ENCODE measurements at places on chromosomes 3 and 15.

DNA sequence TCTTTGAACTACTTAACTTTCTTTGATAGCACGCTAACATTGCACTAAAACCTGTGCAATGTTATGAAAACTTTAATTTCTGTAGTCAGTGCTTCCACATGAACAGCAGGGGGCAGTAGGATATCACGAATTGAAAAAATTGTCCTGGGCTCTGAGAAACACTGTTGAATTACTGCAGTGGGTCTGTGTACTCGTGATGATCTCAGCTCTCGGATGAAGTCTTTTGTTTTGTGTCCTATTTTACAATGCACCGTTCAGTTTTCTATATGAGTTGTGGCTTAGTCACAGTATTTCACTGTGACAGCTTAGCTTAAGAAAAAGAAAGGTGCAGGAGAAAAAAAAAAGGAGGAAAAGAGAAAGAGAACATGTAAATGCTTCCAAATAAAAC, 141.3 kb upstream of the CCDC54 start:
- DNase-seq = no peak

- no peak for DNase-seq
These were observed 93.7 kb upstream of the IMPG2 start for GRCh38 chr3:101414121-101414520.

- DNase-seq = no peak
These were observed 15.1 kb downstream of the USP4 start for GRCh38 chr3:49324768-49325167.

DNA sequence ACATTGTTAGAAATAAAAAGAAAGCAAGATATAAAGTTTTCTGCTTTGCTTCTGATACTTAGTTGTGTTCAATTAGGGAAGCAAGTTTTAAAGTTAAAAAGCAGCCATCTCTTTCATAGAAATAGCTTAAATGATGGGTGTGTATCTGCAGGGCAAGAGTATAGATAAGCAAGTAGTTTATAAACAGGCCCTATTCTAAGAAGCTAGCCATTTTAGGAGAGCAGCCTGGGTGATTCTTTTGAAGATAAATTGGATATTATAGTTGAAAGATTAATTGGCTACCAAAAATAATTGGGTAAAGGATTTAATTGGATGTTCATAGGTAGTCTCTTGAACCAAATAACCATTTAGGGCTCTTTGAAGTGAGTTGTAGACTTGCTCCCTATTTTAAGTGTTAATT, 5.6 kb downstream of the EIF3J start:
- no peak for DNase-seq

DNA sequence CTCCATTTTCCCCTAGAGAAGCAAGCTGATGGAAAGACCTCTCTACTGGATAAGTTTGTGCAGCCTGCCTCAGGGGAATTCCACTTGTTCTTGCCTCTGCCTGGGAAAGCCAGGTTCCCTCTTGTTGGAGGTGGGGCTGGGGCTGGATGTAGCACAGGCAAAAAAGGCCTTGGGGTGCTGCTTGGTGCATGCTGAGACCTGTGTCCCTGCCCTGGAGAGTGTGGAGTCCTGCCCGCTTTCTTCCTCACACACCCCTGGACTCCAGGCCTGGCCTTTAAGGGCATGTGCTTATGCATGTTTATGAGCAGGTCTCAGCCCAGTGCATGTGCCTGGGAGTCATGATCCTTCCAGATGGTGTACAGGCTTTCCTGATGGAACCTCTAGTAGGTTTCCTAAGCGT, 23.5 kb upstream of the JMJD7 start:
- DNase-seq = no peak

DNA sequence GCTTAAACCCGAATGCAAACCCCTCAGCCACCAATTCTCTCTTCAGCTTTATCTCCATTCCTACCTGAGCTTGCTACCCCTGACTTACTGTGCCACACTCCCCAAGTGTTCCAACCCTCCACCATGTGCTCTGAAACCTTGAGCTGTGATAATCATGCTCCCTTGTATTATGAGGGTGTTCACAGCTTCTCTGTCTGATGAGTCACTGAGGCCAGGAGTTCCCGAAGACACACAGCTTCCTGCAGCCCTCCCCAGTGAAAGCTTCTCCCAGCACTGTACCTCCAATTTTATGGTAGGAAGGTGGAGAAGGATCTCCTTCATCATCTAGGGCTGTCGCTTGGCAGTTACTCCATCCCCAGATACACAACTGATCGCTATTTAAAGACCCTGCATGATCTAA, 24.9 kb downstream of the STAC start:
- DNase-seq = no peak

DNA sequence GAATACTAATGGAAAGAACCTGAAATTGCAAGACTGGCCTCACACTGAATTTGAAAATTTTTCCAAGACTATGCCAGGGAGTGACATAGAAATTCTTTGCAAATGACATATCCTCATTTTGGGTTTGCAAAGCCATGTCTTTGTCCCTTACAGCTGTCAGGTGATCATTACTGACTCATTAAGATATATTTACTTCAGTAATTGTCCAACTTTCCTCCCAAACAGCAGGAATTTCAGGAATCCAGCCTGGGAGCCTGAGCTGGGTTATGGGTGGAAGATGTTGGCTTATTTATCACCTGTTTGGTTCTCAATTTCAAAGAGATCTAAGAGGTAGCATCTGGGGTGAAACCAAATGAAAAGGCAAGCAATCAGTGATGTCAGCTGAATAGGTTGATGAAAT, 111.6 kb upstream of the ACP3 start:
- no peak for DNase-seq

GRCh38 chr15:31031471-31032067, 40.1 kb upstream of the MTMR10 start:
- no peak for DNase-seq

DNA sequence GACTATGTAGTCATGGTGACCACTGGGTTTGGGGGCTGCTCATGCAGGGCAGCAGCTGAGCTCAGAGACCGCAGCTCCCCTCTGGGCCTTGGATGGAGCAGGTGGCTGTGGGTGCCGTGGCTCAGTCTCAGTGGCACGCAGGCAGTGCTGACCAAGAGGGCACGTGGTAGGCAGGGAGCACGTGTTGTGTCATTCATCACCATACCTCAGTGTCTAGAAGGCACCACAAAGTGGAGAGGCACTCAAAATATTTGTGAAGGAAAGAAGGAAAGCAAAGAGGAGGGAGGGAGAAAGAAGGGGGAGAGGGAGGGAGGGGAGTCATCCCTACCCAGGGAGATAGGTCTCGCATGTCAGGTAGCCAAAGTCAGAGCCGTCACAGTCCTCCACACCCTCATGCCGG, 26.1 kb downstream of the EAF1 start:
- DNase-seq = no peak

- peak; percentile 57 for DNase-seq
These were observed 519 bp downstream of the LYSMD2 start for GRCh38 chr15:51736751-51737521.

DNA sequence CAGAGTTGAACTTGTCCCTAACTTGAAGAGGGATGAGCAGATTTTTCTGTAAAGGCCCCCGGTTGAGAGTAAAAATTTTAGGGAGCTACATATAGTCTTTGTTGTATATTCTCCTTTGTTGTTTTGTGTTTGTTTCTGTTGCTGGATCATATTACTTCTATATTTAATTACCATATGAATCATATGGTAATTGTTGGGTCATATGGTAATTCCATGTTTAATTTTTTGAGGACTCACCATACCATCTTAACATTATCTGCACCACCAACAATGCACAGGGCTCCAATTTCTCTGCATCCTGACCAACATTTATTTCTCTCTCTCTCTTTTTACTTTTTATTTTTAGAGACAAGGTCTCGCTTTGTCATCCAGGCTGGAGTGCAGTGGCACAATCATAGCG, 7.4 kb upstream of the ZFYVE19 start:
- no peak for DNase-seq

GRCh38 chr3:55065331-55065730, 137.5 kb upstream of the LRTM1 start:
- DNase-seq = no peak

DNA sequence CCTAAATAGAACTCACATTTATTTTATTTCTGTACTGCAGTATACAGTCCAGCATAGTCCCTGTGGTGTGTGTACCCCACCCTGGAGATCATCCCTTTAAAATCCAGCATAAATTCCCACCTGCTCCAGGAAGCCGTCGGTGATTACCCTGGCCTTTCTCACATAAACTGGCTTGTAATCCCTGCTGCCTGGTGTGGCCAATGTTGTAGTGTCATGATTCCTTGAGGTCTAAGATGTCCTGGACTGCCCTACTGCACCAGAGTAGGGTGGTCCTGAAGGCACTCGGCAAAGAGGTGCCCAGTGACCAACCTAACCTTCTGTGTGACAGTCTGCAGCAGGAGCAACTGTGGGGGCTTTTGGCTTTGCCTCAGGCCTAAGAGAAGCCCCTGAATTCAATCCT, 58.9 kb downstream of the ITGA11 start:
- DNase-seq = no peak

GRCh38 chr3:141851411-141851810, 25.0 kb upstream of the ATP1B3 start:
- DNase-seq = no peak

DNA sequence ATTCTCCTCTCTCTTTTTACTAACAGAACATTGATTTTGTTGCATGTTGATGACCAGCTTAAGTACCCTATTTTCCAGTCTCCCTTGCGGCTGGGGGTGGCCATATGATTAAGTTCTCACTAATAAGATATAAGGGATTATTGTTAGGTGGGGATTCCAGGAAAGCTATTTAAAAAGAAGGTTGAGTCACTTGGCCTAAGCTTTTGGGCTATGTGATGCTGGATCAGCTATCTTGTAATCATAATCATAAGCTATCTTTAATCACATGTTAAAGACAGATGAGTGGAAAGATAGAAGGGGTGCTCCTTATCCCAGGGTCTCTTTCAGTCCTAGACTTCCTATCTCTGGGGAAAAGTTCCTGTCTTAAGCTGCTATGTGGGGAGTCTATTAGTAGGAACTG, 59.9 kb downstream of the CGNL1 start:
- DNase-seq = no peak

GRCh38 chr15:94317211-94317610, 85.8 kb downstream of the MCTP2 start:
- DNase-seq = no peak

GRCh38 chr15:31352911-31353811, 26.5 kb downstream of the KLF13 start:
- DNase-seq = peak; percentile 52

DNA sequence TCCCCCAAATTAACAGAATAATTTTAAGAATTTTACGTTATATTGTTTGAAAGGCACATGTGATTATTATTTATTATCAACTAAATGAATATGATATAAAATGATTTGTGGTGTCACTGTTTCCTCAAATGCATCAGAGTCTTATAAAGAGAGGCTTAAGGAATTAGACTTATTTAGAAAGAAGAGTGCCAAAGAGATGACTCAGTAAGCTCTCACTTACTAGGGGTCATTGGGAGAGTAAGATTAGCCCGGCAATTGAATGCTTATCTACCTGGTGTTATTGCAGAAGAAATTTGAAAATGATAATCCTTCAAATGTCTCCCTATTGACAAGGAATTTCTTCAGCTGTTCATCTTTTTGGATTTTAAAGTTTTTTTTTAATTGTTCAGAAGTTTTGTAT, 408.7 kb downstream of the OXSM start:
- no peak for DNase-seq

- DNase-seq = no peak
These were observed 35.2 kb upstream of the SPPL2A start for GRCh38 chr15:50800715-50801114.

DNA sequence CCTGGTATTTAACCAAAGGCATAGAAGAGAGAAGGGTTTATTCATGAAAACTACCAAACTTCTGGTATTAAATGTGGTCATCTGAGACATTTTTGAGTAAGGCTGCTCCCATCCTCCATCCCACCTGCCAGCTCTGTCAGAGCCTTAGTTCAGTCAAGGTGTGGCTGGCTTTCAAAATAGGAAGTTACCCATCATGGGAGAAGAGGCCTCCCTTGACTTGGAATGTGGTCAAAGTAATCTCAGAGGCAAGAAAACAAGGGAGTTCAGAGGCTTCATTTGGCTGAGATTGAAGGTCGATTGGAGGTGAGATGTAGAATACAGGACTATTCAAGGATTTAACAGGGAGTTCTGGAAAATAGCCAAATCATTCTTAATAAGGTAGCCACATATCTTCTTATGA, 540.4 kb upstream of the ARRDC4 start:
- DNase-seq = no peak

DNA sequence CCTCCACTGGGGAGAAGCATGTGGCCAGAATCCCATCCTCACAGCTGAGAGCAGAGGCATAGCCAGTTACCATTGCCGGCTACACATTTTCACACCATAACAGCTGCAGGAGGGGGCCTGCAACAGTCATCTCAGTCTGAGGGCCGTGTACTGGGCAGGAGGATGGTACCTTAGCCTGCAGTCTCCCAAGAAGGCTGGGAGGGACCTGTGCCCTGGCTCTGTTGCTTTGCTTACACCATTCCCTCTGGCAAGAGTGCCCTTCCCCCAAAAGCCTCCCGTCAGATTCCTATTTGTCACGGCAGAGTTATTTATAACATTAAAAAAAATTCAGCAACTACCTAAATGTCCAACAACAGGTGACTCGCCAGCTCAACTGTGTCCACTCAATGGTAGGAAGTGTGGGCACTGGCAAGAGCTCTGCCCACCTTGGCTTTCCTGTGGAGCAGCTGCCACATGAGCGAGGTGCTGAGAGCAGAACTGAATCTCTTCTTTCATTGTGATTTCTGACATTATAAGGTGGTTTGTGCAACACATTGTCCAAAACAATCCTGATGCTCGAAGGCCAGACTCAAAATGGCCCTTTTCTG, 4.4 kb downstream of the CAMKV start:
- DNase-seq = no peak

GRCh38 chr15:99333413-99333812, 82.1 kb downstream of the LRRC28 start:
- DNase-seq = no peak

- no peak for DNase-seq
These were observed 70.8 kb upstream of the FILIP1L start for GRCh38 chr3:100184948-100185570.

- no peak for DNase-seq
These were observed 335.9 kb downstream of the LPP start for GRCh38 chr3:188489639-188490405.

GRCh38 chr15:74994236-74994635, 1.1 kb upstream of the SCAMP5 start:
- DNase-seq = no peak

DNA sequence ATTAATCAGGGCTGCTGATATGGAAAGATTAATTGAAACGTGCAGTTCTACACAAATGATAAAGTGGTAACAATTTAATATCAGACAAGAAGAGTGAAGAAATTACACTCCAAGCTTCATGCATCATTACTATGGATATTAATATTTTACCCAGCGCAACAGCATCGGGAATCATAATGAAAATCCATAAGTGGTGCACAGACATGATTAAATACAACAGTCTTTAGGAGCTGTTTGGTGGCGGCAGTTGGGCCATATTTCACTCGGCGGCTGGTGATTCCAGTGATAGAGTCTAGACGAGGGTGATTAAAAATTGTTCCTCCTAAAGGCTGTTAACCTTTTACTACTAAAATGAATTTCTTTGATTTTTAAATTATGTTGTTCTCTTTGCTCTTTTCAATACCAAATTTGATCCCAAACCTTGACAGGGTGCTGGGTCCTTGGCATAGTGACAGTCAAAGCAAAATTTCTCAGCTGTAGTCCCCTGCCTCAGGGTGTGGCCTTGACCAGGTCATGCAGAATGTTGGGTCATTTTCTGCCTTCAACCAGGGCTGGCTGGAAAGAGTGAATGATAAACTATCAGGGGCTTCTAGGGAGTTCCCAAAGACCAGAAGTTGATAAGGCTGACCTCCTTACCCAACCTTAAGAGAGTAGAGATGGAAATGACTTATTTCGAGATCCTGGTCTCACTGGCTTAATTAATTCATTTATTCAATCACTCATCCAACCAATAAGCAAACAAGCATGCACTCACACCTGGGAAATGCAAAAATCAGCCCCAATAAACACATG, 392.0 kb downstream of the IL20RB start:
- DNase-seq = no peak

Data from activated CD4-positive, alpha-beta T cell treated with anti-CD3 and anti-CD28 coated beads, Interleukin-2, amount 50 U/mL, for 4 hours (primary cell).